Left renal pelvis (tissue), 4 donors: ENCODE measurements at places on chromosomes 16 and 17. TPM values are rescaled to one million over a fixed set of nuclear protein-coding genes. Genes with fewer than 3 reads are reported as not detected.

DNA sequence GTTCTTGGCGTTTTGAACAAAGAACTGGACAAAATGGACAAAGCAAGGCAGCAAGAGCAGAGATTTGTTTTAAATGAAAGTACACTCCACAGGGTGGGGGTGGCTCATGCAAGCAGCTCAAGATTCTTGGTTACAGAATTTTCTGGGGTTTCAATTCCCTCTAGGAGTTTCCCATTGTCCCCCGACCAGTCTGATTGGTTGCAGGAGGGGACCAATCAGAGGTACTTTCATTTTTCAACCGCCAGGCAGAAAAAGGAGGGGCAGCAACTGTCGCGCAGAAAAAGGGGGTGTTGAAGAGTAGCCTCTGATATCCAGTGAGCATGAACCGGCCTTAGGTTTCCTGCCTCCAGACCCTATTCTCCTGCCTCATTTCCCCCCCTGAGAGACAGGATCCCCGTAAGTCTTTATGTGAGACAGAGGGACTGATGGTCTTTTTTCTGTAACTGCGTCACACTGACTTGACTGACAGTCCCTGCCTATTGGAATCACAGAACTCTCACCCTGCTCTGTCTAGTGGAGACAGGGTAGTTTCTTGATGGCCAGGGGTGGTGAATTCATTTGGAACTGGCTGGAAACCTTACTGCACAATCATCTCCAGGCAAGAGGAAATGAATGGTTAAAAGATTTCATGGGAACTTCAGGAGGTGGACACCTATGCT is 59.4 kb upstream of the ALOX12 start:
- DNase-seq: no peak

DNA sequence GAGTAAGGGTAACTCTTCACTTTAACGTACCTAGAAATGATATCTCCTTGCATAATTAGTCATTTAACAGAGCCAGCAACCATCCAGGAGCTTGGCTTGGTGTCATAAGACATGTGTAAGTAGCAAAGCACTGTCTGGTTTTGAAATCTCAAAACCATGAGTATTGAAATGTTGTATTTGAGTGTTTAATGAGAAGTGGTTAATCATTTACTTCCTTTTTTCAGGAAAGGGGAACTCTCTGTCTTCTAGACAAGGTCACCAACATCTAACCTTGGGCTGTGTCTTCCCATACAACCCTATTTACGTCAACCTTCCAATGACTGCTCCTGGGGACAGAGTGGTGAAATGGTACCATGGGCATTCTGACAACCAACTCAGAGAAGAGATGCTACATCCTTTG is 27.1 kb downstream of the PMP22 start:
- no peak for DNase-seq

DNA sequence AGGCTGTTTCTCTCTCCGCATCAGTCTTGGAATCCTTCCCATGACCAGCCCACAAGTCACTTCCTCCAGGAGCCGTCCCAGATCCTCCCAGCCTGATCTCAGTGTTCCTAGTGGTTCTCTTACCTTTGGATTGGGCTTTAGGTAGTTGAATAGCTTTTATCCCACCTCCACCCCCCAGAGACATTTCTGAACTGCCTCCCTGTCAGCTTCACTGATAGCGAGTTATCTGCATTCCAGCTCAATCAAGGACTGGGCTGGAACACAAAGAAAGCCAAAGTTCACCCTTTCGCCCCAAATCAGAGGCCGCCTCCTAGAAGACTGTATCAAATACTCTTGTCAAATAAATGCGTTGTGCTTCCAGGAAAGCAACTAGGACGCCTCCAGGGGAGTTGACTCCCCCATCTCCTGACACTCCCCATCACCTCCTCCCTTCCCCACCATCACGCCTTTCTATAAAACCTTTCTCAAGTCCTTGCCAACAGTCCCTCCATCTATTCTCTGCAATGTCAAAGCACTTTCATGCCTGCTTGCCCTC is 72.7 kb downstream of the TMEM132E start:
- no peak for DNase-seq

DNA sequence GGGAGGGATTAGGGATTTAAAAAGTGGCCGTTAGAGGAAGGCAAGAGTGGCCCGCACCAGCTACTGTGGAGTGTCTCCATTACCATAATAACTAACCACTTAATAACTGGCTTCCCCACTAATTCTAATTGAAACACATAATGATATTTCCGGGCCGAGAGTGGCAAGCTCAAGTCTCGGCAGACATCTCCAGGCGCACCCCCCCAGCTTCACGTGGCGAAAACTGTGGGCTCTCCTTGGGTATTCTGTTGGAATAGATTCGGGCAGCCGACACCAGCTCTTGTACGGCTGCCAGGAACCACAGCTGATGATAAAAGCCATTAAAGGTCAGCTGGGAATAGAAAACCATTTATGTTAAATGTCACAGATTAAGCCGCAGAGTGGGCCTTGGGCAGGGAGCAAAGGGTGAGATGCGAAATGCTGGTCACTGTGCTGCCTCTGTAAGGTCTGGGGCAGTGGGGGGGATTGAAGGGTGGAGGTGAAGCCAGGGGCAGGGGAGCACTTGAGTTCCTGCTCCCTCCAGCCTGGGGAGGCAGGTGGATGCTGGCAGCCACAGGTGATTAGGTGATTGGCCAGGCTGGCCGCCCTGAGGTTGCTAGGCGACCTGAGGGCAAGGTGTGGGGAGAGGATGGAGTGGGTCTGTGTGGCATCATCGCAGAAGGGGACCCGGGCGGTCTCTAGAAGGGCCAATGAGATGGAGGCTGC is 115.6 kb upstream of the SDK2 start:
- DNase-seq: no peak

The USP43 gene
- 1.1 TPM for polyA plus RNA-seq
